NCI-H2171 treated with DMSO at 0.1 percent for 48 hours (cell line): ENCODE measurements at places on chromosomes 6 and 20.

DNA sequence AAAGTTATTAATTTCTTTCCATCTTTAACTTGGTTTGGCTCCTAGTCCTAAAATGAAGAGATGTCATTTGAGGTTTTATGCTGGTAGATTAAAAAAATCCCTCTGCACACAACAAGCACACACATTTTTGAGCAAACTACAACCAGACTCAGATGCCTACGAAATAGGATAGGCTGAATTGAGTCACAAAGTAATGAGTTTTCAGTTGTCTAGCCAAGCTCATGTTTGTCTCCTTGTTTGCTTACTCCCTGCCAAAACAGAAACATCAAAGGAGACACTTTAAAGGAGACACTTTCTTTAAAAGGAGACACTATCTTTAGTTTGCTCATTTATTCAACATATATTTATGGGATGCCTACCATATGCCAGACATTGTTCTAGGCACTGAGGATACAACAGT, 56.2 kb downstream of the TPBG start:
- no peak for DNase-seq

GRCh38 chr20:45576995-45577394, 2.1 kb downstream of the WFDC8 start:
- no peak for DNase-seq

DNA sequence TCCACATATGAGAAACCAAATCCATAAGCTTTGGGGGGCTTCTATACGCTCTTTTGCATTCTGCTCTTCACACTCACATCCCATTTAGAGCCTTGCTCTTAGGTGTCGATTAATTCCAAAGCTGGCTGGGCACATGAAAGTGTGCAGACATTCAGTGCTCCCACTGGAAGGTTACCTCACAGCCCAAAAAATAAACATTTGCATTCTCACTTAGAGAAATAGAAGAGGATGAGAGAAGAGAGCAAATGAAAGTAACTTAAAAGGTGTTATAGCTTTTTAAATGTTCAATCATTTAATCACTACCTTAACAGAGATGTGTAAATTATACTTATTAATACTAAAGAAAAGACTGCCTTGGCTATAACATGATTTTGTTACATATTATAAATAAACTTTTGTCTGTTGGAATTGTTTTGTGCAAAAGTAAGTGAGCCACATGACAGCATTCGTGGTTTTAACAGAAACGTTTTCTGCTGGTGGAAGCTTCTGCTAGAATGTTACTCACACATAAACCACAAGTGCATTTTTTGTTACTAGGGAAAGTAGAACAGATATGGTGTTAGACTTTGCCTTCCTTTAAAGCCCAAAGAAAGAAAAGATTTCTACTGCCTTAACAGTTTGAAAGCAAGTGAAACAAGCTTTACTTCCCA, 116.7 kb downstream of the SIM1 start:
- no peak for DNase-seq

DNA sequence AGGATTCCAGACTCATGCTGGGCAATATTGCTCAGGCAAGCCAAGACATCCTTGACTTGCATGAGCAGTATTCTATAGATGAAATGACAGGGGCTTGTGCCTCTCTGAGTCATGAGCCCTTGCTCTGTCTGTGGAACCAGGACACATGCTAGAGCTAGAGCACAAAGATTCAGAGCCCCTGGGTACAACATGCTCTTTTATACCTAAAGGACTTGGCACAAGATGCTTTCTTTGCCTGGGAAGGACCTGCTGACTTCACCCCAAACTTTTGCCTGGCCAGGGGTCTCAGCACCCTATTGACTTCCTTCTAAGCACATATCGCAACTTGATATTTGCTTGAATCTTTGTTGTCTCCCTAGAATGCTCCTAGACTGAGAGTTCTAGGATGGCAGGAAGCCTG, 27.4 kb downstream of the TGM6 start:
- no peak for DNase-seq

DNA sequence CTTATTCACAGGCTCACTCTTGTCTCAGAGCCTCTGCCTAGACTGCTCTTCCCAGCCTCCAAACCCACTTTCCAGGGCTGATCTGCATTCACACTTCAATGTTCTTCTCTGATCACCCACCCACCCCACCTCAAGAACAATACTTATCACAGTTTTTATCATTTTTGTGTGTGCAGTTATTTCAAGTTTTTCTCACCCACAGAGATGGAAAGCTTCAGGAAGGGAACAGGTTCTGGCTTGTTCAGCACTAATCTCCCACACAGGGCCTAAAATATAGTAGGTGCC, 160.9 kb downstream of the MRPL14 start:
- DNase-seq = no peak

- peak; percentile 55 for DNase-seq
These were observed 140.4 kb downstream of the F13A1 start for GRCh38 chr6:6179858-6180623.

DNA sequence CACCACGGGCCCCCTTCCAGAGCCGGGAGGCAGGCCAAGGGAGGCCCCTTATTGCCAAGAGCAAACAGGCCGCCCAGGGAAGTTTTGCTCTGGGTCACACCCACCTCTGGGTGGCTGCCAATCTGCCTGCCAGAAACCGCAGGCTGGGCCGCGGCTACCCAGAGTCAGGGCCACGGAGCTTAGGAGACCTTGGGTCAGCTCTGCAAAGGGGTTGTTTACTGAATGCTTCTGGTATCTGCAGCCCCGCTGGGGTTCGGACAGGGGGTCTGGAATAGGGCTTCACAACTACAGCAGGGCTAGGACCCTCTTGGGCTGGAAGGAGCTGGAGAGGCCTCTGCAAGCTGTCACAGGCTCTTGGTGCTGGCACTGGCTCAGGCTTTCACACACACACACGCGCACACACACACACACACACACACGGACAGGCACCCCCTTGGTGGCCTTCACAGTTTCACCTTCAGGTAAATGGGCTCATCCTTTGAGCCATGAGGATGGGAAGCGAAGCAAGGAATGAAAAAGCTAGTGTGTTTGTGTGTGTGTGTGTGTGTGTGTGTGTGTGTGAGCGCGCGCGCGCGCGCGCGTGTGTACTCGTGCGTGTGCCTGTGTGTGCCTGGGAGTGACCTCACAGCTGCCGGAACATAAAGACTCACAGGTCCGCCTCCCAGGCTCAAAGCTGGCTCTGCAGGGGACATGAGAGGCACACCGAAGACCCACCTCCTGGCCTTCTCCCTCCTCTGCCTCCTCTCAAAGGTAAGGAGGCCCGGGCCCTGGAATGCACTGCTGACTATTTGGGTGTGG, at the start of gene CCN5:
TSS of gene CCN5 (plus strand) at position 669 of the 798 bp plus-strand sequence. CDS start at position 691, 22 bp downstream.
- peak; percentile 43 for DNase-seq

GRCh38 chr20:44135012-44135412, 52.0 kb downstream of the JPH2 start:
- DNase-seq = no peak

GRCh38 chr6:144158133-144158532, 7.8 kb downstream of the STX11 start:
- DNase-seq = no peak

GRCh38 chr20:47574616-47575364, 73.1 kb downstream of the NCOA3 start:
- DNase-seq = peak; percentile 43

DNA sequence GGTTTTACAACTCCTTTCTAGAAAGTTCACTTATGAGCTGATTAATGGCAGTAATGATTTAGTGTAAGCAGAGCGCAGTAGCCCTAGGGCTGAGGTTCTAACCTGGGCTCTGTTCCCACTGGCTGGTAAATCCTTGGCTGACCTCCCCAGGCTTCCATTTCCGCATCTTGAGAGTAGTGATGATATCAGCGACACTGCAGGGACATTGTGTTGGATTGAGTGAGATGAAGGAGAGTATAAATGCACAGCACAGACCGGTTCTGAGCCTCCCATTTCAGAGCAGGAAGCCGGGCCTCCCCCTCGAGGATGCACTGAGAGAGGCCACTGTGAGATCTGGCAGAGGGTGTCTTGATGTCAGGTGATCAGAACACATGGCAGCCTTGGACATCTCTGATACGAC, 477.2 kb upstream of the SULF2 start:
- peak; percentile 50 for DNase-seq

- DNase-seq = no peak
These were observed 33.3 kb downstream of the BPIFB1 start for GRCh38 chr20:33316343-33316742.

DNA sequence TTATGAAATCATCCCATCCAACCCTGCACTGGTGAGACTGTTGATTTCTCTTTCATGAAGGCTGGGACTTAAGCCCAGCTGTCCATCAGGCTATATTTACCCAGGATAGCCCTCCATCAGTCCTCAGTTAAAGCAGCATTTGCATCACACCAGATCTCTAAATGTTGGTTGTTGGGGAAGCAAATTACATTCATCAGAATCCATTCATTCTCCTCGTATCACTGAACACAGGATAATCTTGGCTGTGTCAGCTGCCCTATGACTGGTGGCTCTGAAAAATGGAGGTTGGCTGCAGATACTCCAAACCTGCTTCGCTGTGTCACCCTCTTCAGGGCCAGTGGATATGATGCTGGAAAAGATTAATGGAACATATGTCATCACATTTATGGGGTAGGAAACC, 718.3 kb downstream of the KIF16B start:
- peak; percentile 8 for DNase-seq

DNA sequence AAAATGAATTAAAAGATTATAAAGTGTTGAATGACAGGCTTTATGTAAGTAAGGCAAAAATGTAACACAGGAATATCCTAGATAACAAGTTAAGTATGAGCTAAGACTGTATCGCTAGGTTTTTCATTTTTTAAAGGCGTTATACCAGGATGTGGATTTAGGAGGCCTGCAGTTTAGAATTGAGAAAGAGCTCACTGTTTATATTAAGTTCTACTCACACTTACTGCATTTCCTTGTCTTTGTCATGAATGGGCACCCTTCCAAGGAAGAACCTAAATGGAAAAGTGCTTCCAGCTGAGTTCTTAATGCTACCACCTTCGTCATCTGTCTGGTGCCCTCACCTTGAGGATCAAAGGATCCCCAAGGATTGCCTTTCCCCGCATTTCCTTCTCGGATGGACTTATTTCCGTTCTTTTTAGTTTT, 148.7 kb downstream of the SOX4 start:
- DNase-seq = peak; percentile 29

GRCh38 chr20:63979229-63979556, 249 bp downstream of the SAMD10 start:
- DNase-seq = no peak

DNA sequence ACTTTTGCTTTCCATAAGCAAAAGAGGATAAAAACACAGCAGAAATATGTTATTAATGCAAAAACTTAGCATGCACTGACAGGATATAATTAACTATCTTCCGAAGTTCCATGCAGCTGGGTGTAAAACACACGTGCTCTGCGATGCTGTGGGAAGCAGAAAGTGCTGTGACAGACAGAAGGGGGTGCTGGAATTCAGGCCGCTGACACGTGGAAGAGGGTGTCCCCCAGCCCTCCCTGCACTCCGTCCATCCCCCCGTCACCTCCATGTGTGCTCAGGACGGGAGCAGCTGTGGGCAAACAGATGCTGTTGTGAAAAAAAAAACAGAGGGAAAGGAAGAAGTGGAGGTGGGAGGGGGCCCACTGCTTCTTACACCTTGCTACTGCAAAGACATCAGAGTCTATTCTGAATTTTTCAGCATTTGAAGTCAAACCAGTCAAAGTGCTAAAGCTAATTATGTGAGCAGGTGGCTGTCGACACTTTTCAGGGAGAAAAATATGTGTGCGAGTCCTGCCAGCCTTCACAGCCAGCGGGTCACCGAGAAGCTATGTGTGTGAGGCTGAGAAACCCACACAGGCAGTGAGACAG, 175.9 kb upstream of the AFDN start:
- peak; percentile 83 for DNase-seq

- peak; percentile 25 for DNase-seq
These were observed 712.0 kb upstream of the NRSN1 start for GRCh38 chr6:23414051-23414445.

GRCh38 chr6:105622226-105622625, 219.3 kb upstream of the PREP start:
- no peak for DNase-seq

- no peak for DNase-seq
These were observed 69.2 kb upstream of the GMDS start for GRCh38 chr6:2314641-2315040.

GRCh38 chr6:136491754-136492153, 58.5 kb downstream of the MAP7 start:
- no peak for DNase-seq

- DNase-seq = no peak
These were observed 136.3 kb downstream of the KIF13A start for GRCh38 chr6:17851001-17851719.

- DNase-seq = peak; percentile 80
These were observed 257.9 kb downstream of the CDH26 start for GRCh38 chr20:60215816-60216730.

DNA sequence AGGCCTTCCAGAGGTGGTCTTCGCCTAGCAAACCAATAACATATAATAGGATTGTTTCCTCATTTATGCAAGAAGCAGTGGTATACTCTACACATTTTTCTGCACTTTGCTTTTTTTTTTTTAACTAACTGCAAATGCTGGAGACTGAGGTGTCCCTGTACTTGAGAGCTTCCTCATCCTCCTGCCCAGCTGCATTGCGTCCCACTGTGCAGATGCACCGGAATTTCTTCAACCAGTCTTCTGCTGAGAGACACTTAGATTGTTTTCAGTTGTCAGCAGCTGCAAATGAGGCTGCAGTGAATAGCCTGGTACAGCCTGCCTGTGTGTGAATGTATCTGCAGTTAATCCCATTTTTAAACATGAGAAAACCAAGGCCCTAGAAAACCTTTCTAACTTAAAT, 11.5 kb downstream of the FGD2 start:
- DNase-seq = no peak

DNA sequence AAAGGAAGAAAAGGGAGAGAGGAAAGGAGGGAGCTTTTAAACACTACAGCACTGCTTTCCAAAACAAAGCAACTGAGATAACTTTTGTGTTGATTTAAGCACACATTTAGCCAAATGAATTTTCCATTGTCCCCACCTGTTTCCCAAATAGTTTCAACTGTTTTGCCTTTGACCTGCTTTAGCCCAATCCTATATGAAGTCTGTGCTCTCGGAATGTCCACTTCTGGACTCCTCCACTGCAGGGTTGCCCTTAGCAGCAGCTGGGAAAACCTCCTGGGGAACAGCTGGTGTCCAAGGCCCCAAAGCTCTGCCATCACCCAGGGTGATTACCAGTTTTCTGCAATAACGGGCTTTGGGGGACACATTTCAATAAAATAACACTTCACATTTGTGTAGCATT, 44.9 kb upstream of the PKHD1 start:
- no peak for DNase-seq

- DNase-seq = no peak
These were observed 27.5 kb upstream of the AGPAT4 start for GRCh38 chr6:161301338-161301737.
